ENCODE measurements at places on chromosomes 13 and 19. TPM values are rescaled to one million over a fixed set of nuclear protein-coding genes. Genes with fewer than 3 reads are reported as not detected.

DNA sequence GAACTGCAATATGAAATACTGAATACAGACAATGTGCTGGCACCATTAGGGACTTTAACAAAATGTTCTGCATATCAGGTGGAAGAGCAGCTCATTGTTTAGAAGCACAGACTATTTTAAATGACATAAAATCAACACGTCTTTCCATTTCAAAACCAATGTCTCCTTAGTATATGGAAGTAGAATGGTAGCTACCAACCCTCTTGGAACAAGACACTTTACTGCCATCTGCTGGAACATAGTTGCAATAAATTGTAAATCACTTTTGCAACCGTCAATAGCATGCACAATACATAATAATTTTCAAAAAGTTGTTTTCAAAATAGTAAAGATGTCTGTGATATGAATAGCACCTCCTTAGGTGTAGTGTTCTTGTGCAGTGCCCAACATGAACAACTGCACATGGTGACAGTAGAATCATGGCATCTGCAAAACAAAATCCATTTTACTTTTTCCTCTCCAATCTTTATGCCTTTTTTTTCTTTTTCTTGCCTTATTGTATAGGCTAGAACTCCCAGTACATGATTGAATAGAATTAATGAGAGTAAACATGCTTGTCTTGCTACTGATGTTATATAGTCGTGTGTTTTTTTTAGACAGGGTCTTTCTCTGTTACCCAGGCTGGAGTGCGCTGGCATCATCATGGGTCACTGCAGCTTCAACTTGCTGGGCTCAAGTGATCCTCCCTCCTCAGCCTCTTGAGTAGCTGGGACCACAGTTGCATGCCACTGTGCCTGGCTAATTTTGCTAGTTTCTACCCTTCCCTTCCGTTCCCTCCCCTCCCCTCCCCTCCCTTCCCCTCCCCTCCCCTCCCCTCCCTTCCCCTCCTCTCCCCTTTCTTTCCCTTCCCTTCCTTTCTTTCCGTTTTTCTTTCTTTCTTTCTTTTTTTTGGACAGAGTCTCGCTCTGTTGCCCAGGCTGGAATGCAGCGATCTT, 7.8 kb upstream of the LYPD5 start:
- DNase-seq = no peak

DNA sequence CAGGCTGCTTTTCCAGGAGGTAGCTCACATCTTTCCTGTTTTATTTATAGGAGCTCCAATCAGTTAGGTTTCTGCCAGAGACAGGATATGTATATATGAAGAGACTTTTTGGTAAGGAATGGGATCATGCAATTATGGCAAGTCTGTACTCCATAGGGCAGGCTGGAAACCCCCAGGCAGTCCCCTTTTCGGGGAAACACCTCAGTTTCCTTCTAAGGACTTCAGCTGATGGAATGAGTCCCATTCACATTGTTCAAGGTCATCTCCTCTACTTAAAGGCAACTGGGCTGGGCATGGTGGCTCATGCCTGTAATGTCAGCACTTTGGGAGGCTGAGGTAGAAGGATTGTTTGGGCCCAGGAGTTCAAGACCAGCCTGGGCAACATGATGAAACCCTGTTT, 10.9 kb upstream of the SLC25A42 start:
- DNase-seq = no peak

DNA sequence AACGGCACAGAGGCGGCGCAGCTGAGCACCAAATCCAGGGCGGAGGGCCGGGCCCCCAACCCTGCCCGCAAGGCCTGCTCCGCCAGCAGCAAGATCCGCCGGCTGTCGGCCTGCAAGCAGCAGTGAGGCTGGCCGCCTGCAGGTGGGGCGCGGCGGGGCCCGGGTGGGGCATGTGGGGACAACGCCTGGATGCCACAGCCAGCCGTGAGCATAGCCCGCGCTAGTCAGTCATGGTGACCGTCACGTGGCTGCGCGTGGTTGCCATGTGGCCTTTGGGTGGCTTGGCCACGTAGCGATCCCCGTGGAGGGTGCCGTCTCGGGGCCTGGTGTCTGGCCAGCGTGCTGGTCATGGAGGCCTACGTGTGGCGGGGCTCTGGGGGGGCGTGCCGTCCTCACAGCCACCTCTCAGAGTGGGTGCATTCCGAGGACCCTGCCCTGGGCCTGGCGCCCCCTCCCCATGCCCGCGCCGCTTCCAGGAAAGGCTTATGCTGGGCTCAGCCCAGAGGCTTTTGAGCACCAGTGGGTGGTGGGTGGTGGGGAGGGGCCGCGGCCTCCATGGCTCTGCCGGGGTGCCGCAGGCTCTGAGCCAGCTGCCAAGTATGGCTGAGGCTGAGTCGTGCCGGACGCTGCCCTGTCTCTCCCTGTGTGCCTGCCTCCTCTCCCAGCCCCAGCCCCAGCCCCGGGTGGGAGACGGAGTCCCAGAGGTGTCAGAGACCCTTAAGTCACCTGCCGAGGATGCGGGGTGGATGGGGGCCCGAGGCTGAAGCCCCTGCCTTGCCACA, 11.1 kb downstream of the CBARP start:
- no peak for DNase-seq

GRCh38 chr19:49676136-49676783, 811 bp upstream of the PRMT1 start:
- no peak for DNase-seq

- no peak for DNase-seq
Measured at GRCh38 chr13:49641801-49642291, 13.5 kb downstream of the ARL11 start.

DNA sequence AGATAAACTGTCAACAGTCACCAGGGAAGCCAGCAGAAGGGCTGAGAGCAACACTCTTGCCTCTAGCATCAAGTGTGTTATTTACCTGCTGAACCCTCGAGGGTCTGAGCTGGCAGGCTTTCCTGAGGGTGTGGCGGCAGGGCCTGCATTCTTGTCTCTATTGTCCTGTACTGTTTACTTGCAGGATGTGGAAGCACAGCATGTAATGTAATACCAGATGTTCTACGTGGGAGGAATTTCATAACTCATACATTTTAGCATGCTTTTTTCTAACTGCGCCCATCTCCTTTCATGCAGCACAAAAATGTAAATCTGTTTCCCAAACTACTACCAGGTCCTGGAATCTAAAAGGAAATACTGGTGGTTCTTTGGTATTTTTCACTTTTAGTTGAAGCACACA, 153.1 kb downstream of the RGCC start:
- DNase-seq = peak; percentile 67

- no peak for DNase-seq
Measured at GRCh38 chr19:50322234-50322633, 6.9 kb downstream of the KCNC3 start.

DNA sequence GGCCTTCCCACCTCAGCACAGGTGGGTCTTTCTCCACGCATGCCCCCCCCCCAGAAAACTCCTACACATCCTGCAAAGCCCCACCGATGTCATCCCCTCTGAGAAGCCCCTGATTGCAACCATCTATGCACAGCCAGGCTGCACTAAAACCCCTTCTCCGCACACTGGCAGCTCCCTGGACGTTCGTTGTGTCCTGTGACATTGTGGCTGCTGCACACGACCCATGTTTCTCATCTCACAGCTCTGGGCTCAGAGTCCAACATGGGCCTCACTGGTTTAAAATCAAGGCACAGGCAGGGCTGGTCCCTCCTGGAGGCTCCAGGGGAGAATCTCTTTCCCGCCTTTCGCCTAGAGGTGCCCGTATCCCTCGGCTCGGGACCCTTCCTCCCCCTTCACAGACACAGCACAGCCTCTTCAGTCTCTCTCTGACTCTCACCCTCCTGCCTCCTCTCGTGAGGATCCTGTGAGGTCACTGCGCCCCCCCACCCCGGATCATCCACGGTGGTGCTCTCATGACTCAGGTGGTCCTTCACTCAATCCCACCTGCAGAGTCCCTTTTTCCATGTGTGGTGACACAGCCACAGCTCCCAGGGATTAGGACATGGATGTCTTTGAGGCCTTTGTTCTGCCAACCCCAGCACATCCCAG, 71.2 kb downstream of the GADD45B start:
- DNase-seq = no peak

DNA sequence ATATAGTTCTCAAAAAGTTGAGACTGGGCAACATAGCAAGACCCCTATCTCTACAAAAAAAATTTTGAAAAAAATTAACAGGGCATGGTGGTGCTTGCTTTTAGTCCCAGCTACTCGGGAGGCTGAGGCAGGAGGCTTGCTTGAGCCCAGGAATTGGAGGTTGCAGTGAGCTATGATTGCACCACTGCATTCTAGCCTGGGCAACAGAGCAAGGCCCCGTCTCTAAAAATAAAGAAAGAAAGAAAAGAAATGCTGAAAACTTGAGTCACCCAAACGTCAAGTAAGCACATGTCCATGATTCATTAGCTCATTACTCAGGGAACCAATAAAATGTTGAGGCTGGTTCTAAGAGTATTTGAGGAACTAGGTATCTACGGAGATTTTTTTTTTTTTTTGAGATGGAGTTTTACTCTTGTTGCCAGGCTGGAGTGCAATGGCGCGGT, 33.9 kb upstream of the SEMA6B start:
- no peak for DNase-seq

DNA sequence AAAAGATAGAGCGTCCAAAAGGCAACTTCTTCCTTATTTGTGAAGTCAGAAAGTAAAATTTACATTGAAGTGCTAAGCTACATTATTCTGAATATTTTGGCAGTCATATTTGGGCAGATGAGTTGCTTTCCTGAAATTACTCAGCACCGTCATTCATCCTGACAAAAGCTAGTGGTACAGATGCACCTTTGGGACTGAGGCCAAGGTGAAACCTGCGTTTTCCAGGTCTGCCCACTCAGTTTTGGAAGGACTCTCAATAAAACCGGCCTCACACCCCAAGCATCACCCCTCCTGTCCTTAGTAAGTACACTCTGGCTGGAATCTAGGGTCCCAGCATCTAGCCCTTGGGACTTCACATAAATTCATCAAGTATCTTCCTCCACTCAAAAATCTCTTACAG, 187.5 kb downstream of the TM9SF2 start:
- DNase-seq = no peak

- DNase-seq = no peak
Measured at GRCh38 chr19:48959341-48960239, 4.9 kb downstream of the BAX start.

DNA sequence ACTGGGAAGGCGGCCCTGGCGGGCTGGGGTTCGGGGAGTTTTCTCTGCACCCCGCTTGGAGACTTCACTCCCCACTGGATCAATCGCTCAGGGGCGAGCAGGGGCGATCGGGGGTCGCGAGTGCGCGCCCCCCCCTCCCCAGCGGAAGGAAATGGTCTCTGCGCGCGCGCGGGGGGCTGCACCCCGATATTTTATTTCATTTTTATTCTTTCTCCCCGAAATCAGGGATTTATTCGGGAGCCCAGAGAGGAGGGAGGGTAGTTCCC, 421 bp downstream of the ARID3A start:
- DNase-seq = peak; percentile 21

- DNase-seq = no peak
Measured at GRCh38 chr13:40061466-40062450, 406.3 kb downstream of the COG6 start.

DNA sequence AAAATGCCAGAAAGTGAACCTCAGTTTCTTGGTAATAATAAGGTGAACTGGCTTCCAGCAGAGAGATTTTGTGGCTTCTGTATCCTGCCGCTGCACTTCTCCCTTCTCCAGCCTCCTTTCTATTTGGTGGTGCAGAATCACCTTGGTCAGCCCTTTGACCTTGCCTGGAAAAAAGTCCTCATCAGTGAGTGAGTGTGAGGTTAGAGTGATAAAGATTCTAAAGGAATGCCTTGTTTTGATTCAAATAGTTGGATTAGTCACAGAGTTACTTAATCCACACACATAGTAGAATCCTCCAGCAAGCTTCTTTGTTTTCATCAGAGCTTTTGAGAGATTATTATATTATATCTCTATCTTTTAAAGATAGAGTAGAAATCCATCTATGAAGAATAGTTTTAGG, 140.9 kb downstream of the KCNRG start:
- DNase-seq = no peak

DNA sequence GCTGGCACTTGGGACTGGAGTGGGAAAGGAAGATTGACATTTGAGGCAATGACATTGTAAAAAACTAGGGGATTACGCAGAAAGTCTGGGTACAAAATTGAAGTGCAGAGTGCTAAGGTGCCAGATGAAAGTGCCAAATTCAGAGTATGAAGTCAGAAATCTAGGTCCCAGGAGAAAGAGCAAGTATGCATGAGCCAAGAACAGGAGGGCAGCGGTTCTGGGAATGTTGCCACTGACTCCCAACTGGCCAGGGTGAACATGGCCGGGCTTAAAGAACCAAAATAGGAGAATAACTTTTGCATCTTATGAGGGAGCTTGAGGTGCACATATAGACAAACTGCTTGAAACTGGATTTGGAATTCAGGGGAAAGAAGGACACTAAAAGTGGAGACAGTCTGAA, 495.8 kb upstream of the KLF12 start:
- DNase-seq = no peak

DNA sequence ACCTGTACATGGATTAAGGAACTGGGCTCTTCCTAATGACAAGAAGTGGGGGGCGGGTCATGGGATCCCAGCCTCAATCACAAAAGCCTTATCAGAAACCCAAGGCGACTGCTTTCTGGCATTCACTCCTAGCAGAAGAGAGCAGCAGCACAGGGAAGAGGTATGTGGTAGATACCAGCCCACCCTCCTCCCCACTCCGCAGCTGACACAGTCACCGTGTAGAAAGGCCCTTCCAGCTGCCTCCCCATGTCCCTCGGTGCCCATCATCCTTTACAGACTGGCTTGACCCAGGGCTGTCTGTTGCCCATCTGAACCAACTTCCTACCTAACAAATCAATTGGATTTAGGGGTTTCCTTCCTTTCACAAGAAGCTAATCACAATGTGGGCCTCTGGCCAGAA, 3.1 kb upstream of the DHRS12 start:
- no peak for DNase-seq

GRCh38 chr19:32829345-32829896, 40.1 kb downstream of the SLC7A9 start:
- no peak for DNase-seq

GRCh38 chr13:75316427-75316826, 165.5 kb downstream of the TBC1D4 start:
- DNase-seq = no peak

DNA sequence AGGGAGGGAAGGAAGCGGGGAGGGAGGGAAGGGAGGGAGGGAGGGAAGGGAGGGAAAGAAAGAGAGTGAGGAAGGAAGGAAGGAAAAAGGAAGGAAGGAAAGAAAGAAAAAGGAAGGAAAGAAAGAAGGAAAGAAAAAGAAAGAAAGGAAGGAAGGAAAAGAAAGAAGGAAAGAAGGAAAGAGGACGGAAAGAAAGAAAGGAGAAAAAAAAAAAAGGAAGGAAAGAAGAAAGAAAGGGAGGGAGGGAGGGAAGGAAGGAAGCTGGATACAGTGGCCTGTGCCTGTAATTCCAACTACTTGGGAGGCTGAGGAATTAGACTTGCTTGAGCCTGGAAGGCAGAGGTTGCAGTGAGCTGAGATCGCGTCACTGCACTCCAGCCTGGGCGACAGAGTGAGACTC, 35.3 kb downstream of the OLFM2 start:
- no peak for DNase-seq

GRCh38 chr19:4970558-4971423, 1.9 kb downstream of the KDM4B start:
- no peak for DNase-seq

OR7C1 gene
- not detected for total RNA-seq

ZDHHC20 gene
- total RNA-seq = 67.6 TPM

STRN4 gene
- 112 TPM for total RNA-seq

ARHGAP33 gene
- total RNA-seq = 3.7 TPM

SLC7A10 gene
- not detected for total RNA-seq

NOVA2 gene
- not detected for total RNA-seq

ZNF135 gene
- total RNA-seq = not detected

GEMIN7 gene
- 42.0 TPM for total RNA-seq

SERTAD3 gene
- 16.1 TPM for total RNA-seq

NXNL1 gene
- total RNA-seq = not detected

ZNF490 gene
- total RNA-seq = 2.1 TPM

CYP2F1 gene
- not detected for total RNA-seq

CGB1 gene
- total RNA-seq = 1.00 TPM

NCCRP1 gene
- total RNA-seq = not detected

CCNA1 gene
- total RNA-seq = 0.39 TPM

Data from SJSA1 (cell line).